Nucleus accumbens (tissue), 56 donors: ENCODE measurements at places on chromosomes 3 and 15.

DNA sequence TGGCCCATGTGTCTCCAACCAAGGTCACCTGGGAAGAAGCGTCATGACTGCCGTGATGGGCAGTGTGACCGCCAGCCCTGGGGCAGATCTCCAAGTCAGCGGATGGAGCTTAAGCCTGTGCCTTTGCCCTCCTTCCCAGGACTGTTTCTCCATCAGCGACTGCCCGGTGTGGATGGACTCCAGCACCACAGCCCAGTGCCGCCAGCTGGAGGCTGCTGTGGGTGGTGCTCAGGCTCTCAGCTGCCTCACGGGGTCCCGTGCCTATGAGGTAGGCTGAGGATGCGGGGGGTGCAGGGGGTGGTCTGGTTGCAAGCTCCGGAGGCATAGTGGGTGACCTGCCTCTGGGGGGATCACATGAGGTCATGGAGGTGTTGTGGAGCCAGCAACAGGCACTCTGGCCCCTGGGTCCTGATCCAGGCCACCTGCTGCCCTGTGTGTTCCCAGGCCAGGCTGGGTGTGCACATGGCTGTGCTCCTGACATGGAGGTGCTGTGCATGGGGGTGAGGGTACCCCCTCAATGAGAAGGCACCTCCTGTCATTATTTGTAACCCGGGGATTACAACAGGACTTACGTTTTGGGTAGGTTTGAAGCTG, 19.0 kb downstream of the XYLB start:
- DNase-seq: no peak

- DNase-seq: no peak
Measured at GRCh38 chr3:81740731-81741130, 20.7 kb downstream of the GBE1 start.

DNA sequence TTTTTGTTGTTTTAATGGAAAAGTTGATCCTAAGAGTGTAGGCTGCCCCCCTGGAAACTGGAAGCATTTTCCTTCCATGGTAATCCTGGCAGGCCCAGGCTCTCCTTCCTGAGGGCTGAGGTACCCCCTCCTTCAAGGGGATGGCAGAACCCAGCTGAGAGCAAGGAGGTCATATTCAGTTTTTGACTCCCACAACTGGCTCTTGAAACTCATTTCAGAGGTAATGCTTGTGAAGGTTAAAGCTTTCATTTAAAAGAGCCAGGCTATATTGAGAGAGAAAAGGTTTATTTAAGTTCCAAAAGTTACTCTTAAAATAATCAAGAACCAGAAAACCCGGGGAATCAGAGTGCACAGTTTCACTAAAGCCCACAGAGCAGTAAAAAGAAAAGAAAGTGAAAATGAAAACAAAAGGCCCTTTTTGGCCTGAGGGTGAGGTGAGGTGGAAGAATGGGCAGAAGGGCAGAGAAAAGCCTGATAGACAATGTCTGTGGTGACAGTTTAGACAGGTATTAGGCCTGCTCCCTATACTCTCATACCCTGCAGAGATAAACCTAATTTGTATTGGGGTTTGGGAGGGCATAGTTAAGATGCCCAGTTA, 47.0 kb upstream of the RBP1 start:
- DNase-seq: no peak

GRCh38 chr3:106376016-106376570, 507.3 kb upstream of the CBLB start:
- no peak for DNase-seq

GRCh38 chr3:167445491-167445890, 28.4 kb downstream of the SERPINI2 start:
- no peak for DNase-seq

DNA sequence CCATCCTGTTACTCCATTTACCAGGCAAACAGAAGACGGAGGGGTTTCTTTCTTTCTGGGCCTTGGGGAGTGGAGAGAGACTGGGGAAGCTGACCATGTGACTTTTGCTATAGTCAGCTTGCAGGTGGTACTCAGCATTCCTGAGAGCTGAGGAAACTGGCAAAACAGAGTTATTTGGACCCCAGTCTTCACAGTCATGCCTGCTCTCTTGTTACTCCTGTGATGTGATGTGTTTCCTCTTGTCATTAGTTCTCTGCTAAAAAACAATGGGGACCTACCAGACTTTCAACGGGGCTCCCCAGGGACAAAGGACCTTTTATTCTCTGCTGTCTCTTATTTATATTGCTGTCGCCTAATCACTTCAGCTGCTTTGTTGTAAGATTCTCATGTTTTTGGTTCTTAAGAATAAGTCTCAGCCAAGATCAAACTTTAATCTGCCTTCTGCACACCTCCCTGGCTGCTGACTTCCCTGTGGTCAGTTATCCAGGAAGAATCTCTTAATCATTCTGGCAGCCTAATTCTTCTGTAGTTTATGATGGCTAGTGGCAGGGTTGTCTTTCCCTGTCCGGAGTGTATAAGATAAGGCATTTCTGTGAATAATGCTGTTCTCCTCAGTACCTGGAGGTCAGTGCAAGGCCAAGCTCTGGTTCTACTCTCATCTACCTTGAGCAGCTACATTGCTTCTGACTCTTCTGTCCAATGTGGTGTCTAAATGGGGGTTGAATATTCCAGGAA, 8.8 kb downstream of the STARD9 start:
- no peak for DNase-seq

DNA sequence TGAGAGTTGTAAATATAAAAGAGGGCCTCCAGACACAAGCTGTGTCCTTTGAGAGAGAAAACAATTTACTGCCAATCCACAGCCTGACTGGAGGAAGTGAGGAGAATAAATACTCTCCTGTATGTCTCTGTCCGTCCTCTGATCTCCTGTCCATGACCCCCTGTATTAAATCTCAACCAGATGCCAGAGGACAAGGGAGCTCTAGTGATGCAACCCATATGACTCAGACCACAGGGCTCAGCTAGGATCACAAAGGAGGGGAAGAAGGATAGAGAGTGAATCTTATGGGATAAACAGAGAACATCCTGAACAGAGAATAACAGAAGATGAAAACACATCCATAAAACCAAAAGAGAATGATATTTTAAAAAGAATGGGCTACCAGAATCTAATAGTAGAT, 482.6 kb downstream of the PLOD2 start:
- DNase-seq: no peak

DNA sequence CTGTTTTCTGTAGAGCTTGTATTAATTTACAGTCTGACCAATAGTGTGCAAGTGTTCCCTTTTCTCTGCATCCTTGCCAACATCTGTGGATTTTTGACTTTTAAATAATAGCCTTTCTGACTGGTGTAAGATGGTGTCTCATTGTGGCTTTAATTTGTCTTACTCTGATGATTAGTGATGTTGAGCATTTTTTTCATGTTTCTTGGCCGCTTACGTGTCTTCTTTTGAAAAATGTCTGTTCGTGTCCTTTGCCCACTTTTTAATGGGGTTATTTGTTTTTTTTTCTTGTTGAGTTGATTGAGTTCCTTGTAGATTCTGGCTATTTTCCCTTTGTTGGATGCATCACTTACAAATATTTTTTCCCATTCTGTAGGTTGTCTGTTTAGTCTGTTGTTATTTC, 7.6 kb upstream of the ACOX2 start:
- no peak for DNase-seq

DNA sequence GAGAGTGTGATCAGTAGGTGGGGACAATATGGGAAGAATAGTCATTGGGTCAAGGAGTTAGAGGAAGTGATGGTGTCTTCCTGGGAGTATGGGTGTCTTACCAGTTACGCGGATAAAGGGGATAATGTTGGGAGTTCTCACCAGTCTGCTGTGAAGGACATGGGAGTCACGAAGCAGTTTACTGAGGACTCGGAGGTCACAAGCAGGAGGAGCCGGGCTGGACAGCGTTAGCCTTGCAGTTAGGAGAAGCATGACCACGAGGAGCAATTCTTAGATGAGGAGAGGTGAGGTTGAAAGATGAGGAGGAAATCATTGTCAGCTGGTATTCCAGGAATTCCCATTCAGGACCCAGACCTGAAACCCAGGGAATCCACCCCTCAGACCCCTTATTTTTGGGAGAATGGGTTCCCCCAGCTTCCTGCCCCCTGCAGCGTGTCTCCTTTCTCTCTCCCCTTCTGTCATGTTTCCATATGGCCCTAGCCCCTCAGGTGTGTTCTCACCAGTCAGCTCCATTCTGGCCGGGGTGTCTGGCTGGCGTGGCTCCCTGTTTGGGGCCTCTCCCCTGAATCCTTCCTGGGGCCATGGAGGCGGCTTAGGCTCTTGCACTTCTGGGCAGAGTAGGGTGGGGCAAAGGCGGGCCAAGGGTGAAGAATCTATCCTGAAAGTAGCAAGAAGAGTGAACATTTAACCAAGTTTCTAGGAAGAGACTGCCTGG, 2.1 kb downstream of the THPO start:
- DNase-seq: no peak

- no peak for DNase-seq
Measured at GRCh38 chr15:95793231-95793630, 537.3 kb upstream of the NR2F2 start.

- no peak for DNase-seq
Measured at GRCh38 chr3:43031485-43031884, 52.4 kb downstream of the GASK1A start.

DNA sequence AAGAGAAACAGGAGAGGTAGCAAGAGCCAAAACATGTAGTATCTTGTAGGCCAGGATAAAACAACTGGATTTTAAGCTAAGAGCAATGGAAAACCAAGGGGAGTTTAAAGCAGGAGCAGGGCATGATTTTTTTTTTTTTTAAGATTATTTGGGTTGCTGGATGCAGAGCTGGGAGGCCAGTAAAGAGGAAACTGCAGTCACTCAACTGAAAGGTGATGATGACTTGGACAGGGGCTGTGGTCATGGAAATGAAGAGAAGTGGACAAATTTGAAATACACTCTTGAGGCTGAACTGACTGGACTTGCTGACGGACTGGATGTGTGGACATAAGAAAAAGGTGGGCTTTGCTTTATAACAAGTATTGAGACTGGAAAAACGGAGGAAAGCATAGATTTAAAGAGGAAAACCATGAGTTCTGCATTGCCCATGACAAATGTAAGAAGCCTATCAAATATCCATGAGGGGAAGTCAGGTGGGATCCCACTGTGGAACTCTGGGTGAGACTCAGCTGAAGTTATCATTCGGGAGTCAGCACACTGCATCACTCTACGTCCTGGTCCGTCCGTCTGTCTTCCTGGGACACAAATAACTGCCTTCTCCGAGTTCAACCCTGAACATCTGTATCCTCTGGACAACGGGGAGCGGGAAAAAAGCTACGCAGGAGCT, 688 bp downstream of the XPC start:
- no peak for DNase-seq

GRCh38 chr3:126569390-126569975, 10.8 kb upstream of the C3orf22 start:
- DNase-seq: no peak

DNA sequence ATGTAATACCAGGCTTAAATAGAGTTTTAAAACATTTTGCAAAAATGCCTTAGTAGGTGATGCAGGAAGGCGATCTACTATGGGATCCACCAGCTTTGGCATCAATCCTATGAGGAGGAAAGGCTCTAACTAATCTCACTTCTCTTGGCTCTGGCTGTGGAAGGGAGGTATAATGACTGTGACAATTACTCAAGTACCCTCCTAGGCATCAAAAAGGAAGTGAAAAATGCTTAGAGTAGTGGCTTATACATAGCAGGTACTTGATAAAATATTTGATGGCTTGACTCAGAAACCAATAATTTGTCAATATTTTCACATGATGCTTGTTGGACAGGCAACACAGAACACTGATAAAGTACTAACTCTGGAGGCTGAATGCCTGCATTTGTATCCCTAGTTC, 34.1 kb upstream of the SERPINI2 start:
- no peak for DNase-seq

DNA sequence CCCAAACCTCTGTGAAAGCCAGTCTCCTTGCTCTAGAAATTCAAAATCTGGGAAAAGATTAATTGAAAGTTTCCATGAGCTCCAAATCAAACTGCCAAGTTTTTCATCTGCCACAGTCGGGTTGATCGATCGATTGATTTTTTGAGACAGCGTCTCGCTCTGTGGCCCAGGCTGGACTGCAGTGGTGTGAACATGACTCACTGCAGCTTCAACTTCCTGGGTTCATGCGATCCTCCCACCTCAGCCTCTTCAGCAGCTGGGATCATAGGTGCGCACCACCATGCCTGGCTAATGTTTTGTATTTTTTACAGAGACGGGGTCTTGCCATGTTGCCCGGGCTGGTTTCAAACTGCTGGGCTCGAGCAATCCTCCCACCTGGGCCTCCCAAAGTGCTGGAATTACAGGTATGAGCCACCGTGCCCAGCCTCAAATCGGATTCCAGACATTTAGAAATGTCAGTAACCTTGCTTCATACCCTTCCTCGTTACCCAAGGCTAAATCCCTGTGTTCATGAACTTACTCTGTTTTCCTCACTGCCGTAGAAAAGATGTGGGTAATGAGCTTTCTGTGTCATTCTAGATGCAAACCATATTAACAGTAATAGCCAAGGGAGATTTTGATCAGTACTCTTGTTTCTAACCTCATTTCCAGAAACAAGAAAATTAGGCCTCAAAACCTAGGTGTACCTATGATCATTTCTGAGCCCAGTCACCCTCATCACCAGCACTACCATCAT, 105.9 kb upstream of the AKAP13 start:
- DNase-seq: no peak

DNA sequence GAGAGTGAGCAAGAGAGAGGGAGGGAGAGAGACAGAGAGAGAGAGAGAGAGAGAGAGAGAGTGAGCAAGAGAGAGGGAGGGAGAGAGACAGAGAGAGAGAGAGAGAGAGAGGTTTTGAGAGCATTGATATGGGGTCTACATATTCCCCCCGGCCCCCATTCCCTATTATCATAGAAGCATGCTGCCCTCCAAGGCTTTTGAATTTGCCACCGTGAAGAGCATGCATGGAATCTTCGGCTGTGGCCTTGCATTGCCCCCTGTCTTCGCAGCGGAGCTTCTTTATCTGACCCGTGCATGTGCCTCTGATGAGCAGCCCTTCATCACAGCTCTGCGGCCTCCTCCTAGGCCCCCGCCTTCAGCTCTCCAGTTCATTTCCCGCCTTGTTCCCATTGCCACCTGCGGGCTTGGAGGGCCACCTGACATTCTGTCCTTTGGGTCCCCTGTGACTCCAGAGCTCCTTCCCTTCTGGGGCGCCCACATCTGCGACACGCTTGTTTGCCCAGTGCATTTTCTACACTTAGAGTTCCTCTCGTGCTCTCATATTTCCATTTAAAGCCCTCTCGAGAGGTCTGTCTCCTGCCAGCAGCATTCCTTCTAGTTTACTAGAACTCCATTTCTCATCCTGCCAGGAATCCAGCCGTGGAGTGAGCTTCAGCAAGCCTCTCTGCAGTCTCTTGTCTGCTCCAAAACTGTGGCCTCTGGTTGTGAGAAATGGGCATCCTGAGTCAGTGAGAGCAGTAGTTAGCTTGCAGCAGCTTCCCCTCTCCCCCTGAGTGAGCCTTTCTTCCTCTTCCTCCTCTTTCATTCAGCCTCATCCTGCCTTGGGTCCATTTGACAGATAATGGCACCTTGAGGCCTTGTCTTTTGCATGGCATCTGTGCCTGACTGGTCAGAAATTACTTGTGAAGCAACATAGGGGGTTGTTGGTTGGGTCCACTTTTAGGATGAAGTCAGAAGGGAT, 25.3 kb downstream of the LPP start:
- DNase-seq: no peak
